ENCODE measurements at places on chromosomes 2 and 18. TPM values are rescaled to one million over a fixed set of nuclear protein-coding genes. Genes with fewer than 3 reads are reported as not detected.

SERPINB13 gene
- total RNA-seq, result not detected

UGT1A3 gene
- total RNA-seq, result not detected

RHOB gene
- total RNA-seq, result 651 TPM

STAT4 gene
- 4.8 TPM for total RNA-seq

SP3 gene
- total RNA-seq, result 100 TPM

DNA sequence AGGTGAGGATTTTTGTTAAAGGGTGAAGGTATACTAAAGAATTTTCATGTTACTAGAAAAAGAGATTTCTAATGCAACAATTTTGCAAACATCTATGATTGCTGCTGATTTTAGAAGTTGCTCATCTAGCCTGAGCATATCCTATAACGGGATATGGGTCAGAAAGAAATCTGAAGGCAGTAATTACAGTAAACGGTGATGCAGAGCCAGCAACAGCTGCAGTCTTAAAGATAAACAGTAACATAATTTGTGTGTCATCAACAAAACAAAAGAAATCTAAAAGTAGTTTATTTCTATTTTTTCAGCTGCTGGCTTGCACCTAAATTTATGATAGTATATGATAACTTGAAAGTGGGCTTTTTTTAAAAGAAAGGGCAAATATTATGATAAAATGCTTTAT is 215.7 kb downstream of the SLC4A10 start:
- H3K4me1 ChIP-seq, result no peaks in the 10 kb centered on the region
- H3K27me3 ChIP-seq, result no peaks in the 10 kb centered on the region
- no peak overlapping the region for H3K27ac ChIP-seq

DNA sequence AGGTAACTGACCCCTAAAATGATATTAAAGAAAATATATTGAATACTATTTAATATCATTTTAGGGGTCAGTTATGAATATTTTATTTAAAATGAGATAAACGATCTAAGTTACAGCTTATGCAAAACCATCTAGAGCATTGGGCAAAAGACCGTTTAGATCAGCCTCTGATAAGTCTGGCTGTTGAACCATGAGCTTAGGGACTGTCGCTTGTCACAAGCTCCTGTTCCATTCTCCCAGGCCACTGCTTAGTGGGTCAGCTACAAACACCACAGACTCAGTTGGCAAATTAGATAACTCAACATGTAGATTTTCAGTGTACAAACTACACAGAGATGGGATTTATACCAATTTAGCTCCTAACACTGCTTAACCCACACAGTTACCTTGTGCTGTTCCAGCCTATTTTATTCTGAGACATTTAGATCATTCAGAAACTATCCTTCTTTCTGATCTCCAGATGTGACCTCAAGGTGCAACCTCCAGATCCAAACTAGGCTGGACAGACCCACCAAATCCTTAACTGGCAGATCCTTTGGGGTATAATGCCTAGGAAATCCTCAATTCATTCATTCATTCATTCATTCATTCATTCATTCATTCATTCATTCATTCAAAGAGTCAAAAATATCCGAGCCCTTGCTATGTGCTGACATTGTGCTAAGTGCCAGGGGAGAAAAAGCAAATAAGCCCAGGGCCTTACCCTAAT is 82.8 kb downstream of the HRH4 start:
- DNase-seq, result no peak
- no peaks in the 10 kb centered on the region for H3K27me3 ChIP-seq
- H3K4me1 ChIP-seq, result no peaks in the 10 kb centered on the region

GRCh38 chr2:178830451-178830850 is 23.2 kb upstream of the TTN start:
- no peaks in the 10 kb centered on the region for H3K4me1 ChIP-seq
- no peak for DNase-seq
- H3K36me3 ChIP-seq, result no peaks in the 10 kb centered on the region
- no peaks in the 10 kb centered on the region for H3K27me3 ChIP-seq
- no peak overlapping the region for H3K27ac ChIP-seq

DNA sequence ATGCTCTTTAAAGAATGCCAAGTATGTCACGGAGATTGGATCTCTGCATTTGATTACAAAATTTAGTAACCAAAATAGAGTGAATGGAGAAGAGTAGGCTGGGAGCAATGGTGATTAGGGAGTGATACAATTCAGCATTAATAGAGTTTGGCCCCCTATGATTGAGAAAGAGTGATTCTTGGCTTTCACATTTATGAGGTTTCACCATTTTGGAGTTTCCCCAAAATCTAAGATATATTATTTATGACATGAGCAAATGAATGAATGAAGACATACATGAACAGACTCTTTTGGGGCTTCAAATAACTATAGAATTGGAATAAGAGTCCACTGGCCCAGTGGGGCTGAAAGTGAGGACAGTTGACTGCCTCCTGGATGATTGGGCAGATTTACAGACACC is 255.2 kb downstream of the LPIN1 start:
- no peaks in the 10 kb centered on the region for H3K27me3 ChIP-seq
- H3K4me1 ChIP-seq, result no peaks in the 10 kb centered on the region
- no peak overlapping the region for H3K27ac ChIP-seq
- no peak overlapping the region for H3K4me3 ChIP-seq
- H3K36me3 ChIP-seq, result no peaks in the 10 kb centered on the region

DNA sequence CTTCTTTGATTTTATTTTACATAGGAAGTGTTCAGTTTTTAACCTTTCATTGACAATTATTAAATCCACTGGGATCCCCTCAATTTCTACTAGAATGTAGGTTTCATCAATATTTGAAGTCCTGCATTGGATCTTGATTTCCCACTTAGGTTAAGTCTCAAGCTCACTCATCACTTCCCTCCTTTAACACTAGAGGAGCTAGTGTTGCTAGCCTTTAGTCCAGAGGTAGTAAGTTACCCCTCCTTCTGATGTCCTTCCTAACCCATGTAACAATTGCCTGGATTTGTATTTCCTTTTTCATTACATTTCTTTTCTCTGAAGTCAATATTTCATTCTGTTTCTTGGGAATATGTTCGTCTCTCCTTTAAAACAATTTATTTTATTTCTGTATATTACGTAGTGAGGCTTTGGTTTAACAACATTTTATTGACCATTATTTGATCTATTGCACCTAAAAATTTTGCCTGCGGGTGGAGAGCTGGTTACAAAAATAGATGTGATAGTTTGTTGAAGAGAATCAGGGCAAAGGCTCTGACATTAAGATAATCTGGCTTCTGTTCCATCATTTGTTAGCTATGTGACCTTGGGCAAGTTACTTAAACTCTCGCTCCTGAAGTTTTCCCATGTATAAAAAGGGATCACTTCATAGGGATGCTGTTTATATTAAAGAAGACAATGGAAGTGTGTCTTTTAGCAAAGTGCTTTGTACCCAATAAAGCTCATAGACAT is 833.0 kb downstream of the SLC4A3 start:
- DNase-seq, result no peak
- H3K4me3 ChIP-seq, result no peak overlapping the region
- H3K27ac ChIP-seq, result no peak overlapping the region
- H3K36me3 ChIP-seq, result no peaks in the 10 kb centered on the region

GRCh38 chr2:74357627-74358026 is 14.4 kb upstream of the SLC4A5 start:
- no peaks in the 10 kb centered on the region for H3K4me1 ChIP-seq
- no peak for DNase-seq
- H3K36me3 ChIP-seq, result no peaks in the 10 kb centered on the region
- H3K27me3 ChIP-seq, result no peaks in the 10 kb centered on the region
- H3K27ac ChIP-seq, result no peak overlapping the region

GRCh38 chr18:12721495-12722275 is 18.8 kb downstream of the PSMG2 start:
- H3K27me3 ChIP-seq, result no peaks in the 10 kb centered on the region
- no peaks in the 10 kb centered on the region for H3K4me1 ChIP-seq
- no peaks in the 10 kb centered on the region for H3K36me3 ChIP-seq
- no peak overlapping the region for H3K27ac ChIP-seq

DNA sequence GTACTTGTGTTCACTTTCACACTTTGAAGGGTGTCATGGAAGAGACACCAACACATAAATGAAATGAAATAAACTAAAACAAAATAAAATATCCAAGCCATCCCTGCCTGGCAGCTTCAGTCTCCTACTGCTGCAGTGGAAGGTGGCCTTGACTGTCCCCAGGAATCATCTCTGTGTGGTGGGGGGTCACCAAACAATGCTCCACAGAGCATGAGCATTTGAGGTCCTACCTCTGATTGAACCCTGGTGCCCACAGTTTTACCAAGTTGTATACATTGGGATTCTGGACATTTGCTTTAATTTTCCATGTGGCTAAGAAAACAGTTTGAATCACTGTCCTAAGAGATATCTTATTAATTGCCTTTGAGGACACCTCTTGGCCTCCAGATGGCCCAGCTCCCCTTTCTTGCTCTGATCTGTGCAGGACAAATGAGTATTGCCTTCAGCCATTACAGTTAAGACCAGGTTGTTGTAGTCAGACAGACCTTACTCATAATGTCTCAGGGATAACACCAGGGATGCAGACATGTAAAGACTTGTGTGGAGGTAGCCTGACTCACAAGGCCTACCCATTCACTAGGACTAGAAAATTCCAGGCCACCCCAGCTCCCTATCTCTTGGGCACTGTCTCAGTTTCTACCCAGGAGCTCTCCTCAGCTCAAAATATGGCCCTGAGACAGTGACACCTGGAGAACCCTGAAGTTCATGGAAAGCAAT is 195.0 kb downstream of the MYCN start:
- no peak overlapping the region for H3K4me3 ChIP-seq
- DNase-seq, result no peak
- no peak overlapping the region for H3K27ac ChIP-seq
- no peaks in the 10 kb centered on the region for H3K27me3 ChIP-seq
- H3K36me3 ChIP-seq, result no peaks in the 10 kb centered on the region

- H3K27me3 ChIP-seq, result no peaks in the 10 kb centered on the region
- no peak overlapping the region for H3K27ac ChIP-seq
- no peak overlapping the region for H3K4me3 ChIP-seq
- H3K4me1 ChIP-seq, result no peaks in the 10 kb centered on the region
Measured at GRCh38 chr2:128778843-128779242, 460.2 kb upstream of the HS6ST1 start.

GRCh38 chr18:57957210-57957609 is 86.8 kb upstream of the NEDD4L start:
- H3K4me3 ChIP-seq, result no peak overlapping the region
- no peak overlapping the region for H3K27ac ChIP-seq
- H3K27me3 ChIP-seq, result no peaks in the 10 kb centered on the region
- H3K4me1 ChIP-seq, result no peaks in the 10 kb centered on the region
- no peaks in the 10 kb centered on the region for H3K36me3 ChIP-seq

DNA sequence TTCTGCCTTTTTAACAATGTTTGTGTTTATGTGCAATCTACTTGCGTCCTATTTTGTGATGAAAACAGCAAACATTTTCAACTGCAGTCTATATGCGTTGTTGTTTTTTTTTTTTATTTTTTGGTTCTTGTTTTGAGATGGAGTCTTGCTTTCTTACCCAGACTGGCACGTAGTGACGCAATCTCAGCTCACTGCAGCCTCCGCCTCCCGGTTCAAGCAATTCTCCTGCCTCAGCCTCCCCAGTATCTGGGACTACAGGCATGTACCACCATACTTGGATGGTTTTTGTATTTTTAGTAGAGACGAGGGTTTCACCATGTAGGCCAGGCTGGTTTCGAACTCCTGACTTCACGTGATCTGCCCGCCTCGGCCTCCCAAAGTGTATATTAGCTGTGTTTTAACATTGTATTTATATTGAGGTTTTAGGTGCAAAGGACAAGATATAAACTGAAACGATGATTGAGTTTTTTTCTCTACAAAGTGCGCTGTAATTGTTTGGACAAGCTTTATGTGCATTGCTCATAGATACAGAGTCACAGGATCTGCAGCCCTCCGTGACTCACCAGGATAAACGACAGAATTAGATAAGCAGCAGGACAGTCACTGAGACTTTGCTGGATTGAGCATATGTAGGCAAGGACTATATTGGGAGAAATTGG is 17.4 kb downstream of the CDH7 start:
- H3K36me3 ChIP-seq, result no peaks in the 10 kb centered on the region
- H3K27me3 ChIP-seq, result no peaks in the 10 kb centered on the region
- H3K4me1 ChIP-seq, result no peaks in the 10 kb centered on the region
- no peak for DNase-seq

DNA sequence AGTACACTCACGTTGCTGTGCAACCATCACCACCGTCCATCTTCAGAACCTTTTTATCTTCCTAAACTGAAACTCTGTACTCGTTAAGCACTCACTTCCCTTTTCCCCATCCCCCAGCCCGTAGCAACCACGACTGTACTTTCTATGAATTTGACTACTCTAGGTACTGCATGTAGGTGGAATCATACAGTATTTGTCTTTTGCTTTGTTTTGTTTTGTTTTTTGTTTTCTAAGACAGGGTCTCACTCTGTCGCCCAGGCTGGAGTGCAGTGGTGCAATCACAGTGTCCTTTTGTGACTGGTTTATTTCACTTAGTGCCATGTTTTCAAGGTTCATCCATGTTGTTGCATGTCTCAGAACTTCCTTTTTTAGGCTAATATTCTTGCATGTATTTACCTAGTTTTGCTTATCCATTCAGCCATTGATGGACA is 7.0 kb upstream of the TYMS start:
- no peaks in the 10 kb centered on the region for H3K36me3 ChIP-seq
- H3K4me3 ChIP-seq, result no peak overlapping the region
- no peak for DNase-seq
- H3K27me3 ChIP-seq, result no peaks in the 10 kb centered on the region

GRCh38 chr2:163644238-163644637 is 91.6 kb downstream of the FIGN start:
- no peak overlapping the region for H3K27ac ChIP-seq
- H3K4me1 ChIP-seq, result no peaks in the 10 kb centered on the region
- H3K4me3 ChIP-seq, result no peak overlapping the region
- no peak for DNase-seq

DNA sequence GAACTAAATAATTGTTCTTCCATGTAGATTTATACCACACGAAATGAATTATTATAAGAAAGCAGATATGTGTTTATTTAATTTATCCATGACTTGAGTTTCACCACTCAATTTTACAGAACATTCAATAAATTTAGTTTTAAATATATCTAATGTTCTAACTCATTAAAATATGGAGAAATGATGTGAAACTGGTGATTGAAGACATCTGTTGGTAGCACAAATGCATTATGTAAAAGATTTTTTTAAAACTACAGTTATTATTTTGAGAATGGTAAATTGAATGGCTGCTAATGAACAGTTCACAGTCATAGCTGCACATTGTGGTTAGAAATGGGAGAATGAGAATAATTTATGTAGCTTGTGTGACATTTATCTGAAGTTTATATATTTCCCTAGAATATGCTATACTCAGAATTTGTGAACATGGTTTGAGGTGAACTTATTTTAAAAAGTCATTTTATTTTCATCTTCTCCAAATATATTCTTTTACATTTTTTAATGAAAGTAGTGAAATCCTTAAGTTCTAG is 203.5 kb downstream of the DPP4 start:
- no peaks in the 10 kb centered on the region for H3K27me3 ChIP-seq
- DNase-seq, result no peak
- H3K4me1 ChIP-seq, result no peaks in the 10 kb centered on the region
- H3K36me3 ChIP-seq, result no peaks in the 10 kb centered on the region

- no peak overlapping the region for H3K27ac ChIP-seq
- no peak for DNase-seq
- no peaks in the 10 kb centered on the region for H3K36me3 ChIP-seq
- no peak overlapping the region for H3K4me3 ChIP-seq
- no peaks in the 10 kb centered on the region for H3K27me3 ChIP-seq
Measured at GRCh38 chr2:126771094-126771493, 115.1 kb downstream of the GYPC start.

Data from uterus (tissue), 4 donors.